ENCODE measurements at places on chromosomes 11 and 22. TPM values are rescaled to one million over a fixed set of nuclear protein-coding genes. Genes with fewer than 3 reads are reported as not detected.

PRODH gene
- not detected for total RNA-seq

GRCh38 chr11:76552987-76553386, 108.2 kb downstream of the EMSY start:
- no peaks in the 10 kb centered on the region for H3K27me3 ChIP-seq
- H3K27ac ChIP-seq: no peak overlapping the region
- H3K4me1 ChIP-seq: no peaks in the 10 kb centered on the region

GRCh38 chr11:111941963-111942362, 4.8 kb downstream of the DIXDC1 start:
- no peaks in the 10 kb centered on the region for H3K36me3 ChIP-seq
- peaks cover 15% of the 10 kb centered on the region for H3K4me1 ChIP-seq
- no peak for DNase-seq
- no peak overlapping the region for H3K27ac ChIP-seq

GRCh38 chr11:45502226-45502545, 163.2 kb downstream of the CHST1 start:
- H3K27me3 ChIP-seq: no peaks in the 10 kb centered on the region
- DNase-seq: no peak
- H3K4me3 ChIP-seq: no peak overlapping the region

FCHSD2 gene
- 11.8 TPM for total RNA-seq

DNA sequence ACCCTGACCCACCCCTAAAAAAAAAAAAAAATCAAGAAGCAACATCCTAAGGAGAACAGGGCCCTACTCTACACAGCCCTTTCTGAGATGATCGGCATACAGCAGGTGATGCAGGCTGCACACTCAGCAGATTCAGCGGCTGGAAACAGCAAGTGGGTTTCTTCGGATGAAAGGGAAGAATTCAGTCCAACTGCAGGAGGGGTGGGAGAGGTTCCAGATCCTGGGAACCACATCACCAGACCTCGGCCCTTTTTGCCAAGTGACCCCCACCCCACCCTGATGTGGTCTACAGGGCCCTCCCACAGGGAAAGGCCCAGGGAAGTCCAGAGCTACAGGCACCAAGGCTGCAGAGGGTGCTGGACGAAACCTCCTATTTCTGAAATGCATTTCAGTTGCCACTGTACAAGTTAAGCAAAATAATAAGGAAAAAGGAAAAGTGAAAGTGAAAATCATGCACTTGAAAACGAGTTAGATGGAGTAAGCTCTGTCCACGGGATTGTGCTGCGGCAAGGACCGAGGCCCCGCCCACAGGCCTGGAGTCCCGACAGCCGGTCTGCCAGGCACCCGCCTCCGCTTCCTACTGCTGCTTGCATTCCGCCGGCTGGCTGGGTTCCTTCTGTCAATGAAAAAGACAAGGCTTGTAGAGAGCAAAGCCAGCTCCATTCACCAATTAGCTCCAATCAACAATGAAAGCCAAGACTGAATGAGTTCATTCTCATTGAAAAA, 16.0 kb upstream of the PHLDA2 start:
- peak; percentile 94 for DNase-seq
- H3K27me3 ChIP-seq: no peaks in the 10 kb centered on the region
- peak overlapping the region; percentile 57 for H3K4me3 ChIP-seq
- H3K27ac ChIP-seq: peak overlapping the region; percentile 51
- H3K4me1 ChIP-seq: peaks cover 8% of the 10 kb centered on the region

GRCh38 chr22:18058371-18059093, 19.3 kb upstream of the PEX26 start:
- no peak overlapping the region for H3K27ac ChIP-seq
- H3K4me1 ChIP-seq: peaks cover 28% of the 10 kb centered on the region
- H3K27me3 ChIP-seq: no peaks in the 10 kb centered on the region
- DNase-seq: no peak
- no peaks in the 10 kb centered on the region for H3K36me3 ChIP-seq
